Heart left ventricle (tissue), 16 donors: ENCODE measurements at places on chromosomes 5 and 9. TPM values are rescaled to one million over a fixed set of nuclear protein-coding genes. Genes with fewer than 3 reads are reported as not detected.

AJM1 gene
- 2.6 TPM for total RNA-seq

GRCh38 chr9:136151214-136151804, 32.6 kb upstream of the TMEM250 start:
- no peak overlapping the region for H3K27ac ChIP-seq
- H3K27me3 ChIP-seq: peaks cover 6% of the 10 kb centered on the region
- DNase-seq: no peak
- no peaks in the 10 kb centered on the region for H3K36me3 ChIP-seq
- H3K4me1 ChIP-seq: no peaks in the 10 kb centered on the region

FRRS1L gene
- total RNA-seq: 1.9 TPM

- no peaks in the 10 kb centered on the region for H3K4me1 ChIP-seq
- H3K27me3 ChIP-seq: no peaks in the 10 kb centered on the region
- DNase-seq: no peak
- no peak overlapping the region for H3K4me3 ChIP-seq
- no peak overlapping the region for H3K27ac ChIP-seq
Observed at GRCh38 chr5:79190235-79190529, 45.7 kb upstream of the JMY start.

GRCh38 chr9:87184956-87185642, 237.8 kb upstream of the GAS1 start:
- DNase-seq: no peak
- no peaks in the 10 kb centered on the region for H3K4me1 ChIP-seq
- no peak overlapping the region for H3K4me3 ChIP-seq
- no peak overlapping the region for H3K27ac ChIP-seq
- H3K36me3 ChIP-seq: no peaks in the 10 kb centered on the region

DNA sequence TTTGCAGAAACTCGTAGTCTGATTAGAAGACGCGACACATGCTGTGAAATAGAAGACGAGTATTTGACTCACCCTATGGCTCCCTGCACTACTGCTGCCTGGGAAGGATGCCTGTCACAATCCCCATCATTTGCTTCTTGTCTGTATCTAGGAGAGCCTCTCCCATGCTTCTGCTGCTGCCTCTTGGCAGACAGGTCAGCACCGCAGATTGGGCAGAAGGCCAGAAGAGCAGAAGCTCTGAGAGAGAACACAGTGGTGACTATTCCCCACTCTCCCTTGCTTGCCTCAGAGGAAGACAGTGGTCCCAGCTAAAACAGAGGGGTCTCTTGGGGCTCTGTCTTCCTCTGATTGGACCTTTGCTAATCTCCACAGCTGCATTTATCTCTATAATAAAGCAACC, 84.0 kb upstream of the SMIM32 start:
- no peaks in the 10 kb centered on the region for H3K4me1 ChIP-seq
- H3K27ac ChIP-seq: no peak overlapping the region
- H3K27me3 ChIP-seq: peaks cover 6% of the 10 kb centered on the region
- DNase-seq: no peak
